ENCODE measurements at places on chromosomes 6 and 20.
A peak's percentile ranks its signal among the peaks of the same experiment; 100 is the strongest.

DNA sequence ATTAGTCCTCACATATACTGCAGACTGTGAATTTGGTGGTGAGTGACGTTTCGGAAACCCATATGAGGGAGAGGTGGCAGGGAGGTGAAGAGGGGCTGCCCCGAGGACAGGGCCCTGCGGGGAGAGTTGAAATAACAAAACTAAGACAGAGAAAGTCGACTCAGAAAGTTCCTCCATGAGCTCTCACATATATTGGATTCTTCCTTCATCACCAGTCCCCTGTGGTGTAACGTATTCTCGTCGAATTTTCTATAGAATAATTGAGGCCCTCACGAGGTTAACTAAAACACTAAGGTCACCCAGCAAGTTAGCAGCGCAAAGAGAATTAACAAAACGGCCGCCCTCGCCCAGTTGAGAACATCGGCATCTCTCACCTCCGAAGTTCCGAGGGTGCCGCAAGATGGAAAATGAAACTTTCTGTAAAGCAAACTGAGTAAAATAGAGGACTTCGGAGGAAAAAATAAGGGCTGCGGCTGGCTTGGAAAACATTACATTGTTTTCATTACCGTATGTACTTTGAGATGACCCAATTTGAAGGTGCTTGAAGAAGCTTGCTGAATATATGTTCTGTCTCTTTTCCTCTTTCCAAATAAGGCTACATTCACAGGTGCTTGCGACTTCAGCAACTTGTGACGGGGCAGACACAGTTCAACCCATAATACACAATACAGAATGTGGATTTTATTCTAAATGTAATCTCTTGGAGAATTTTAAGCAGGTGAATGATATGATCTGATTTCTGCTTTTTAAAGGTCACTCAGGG is 490.9 kb upstream of the JARID2 start:
- DNase-seq: no peak

DNA sequence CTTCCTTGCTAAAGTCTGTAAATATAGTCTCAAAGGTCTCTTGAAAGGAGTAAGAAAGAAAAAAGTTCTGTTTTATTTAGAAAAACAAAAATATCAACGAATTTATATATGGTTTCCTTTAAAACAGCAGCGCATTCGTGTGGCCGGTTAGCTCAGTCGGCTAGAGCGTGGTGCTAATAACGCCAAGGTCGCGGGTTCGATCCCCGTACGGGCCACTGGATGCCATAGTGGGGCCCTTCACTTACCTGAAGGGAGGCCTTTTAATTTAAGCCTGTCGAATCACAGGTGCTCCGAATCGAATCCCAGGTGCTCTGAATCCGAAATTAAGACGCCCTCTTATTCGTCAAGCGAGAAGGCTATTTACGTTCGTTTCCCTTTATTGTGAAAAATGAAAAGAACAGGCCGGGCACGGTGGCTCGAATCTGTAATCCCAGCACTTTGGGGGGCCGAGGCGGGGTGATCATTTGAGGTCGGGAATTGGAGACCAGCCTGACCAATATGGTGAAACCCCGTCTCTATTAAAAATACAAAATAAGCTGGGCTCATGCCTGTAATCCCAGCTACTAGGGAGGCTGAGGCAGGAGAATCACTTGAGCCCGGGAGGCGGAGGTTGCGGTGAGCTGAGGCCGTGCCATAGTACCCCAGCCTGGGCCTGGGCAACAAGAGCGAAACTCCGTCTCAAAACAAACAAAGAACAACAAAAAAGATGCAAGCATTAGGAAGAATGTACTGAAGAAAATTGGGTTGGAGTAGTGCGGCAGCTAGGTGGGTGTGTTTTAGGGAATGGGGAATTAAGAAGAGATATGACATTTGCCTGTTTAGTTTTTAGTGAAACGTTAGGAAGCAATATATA is 195.8 kb upstream of the ZNF184 start:
- peak; percentile 73 for DNase-seq

DNA sequence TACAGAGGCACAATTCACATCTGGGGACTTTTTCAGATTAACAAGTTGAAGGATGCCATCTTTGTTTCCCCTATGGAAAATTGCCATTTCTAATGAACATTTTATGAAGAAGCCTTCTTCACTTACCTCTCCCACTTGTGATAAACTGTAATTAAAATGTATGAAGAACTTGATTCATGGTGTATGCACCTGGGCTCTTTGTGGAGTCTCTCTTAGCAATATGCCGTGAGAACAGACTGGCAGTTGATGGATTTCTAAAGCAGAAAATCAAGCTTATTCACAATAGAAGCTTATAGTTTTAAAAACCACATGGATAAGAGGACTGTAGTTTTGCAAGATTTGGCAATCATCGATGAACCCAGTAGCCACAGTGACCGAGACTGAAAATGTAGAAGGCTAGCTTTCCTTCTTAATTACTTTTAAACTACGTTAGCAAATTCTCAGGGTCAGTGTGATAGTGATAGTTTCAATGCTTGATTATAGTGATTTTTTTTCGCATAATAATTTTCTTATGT is 270.6 kb downstream of the PRL start:
- DNase-seq: no peak

- DNase-seq: peak; percentile 42
Measured at GRCh38 chr6:69719602-69720193, 77.1 kb downstream of the LMBRD1 start.

- no peak for DNase-seq
Measured at GRCh38 chr20:38148328-38149102, 16.6 kb downstream of the TGM2 start.

DNA sequence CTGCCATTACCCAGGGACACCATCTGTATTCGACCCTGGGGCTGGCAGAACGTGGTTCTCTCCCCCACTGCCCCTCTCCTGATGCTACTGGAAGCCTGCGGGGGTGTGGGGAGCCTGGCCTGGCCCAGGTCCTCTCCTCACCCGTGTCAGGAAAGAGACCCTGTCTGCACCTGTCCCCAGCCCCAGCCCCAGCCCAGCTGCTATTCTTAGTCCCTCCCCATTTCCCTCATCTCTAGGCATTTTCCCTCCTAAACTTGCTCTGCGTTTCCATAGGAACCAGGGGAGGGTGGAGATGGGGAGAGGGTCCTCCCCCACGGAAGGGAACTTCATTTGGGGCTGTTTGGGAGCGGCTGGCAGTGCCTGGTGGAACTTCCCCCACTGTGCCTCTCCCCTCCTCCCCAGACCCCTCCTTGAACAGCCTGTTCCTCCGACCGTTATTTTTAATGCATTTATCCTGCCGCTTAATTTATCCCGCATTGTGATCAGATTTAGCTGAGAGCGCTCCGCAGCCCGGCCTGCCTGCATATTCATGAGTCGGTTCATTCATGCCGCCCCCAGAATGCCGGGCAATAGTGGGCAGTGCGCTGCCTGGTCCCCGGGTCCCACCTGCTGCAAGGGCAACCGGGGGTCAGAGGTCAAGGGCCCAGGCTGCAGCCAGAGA is 31.8 kb upstream of the DLGAP4 start:
- no peak for DNase-seq

- DNase-seq: peak; percentile 62
Measured at GRCh38 chr6:89368107-89368506, 15.6 kb upstream of the UBE2J1 start.

DNA sequence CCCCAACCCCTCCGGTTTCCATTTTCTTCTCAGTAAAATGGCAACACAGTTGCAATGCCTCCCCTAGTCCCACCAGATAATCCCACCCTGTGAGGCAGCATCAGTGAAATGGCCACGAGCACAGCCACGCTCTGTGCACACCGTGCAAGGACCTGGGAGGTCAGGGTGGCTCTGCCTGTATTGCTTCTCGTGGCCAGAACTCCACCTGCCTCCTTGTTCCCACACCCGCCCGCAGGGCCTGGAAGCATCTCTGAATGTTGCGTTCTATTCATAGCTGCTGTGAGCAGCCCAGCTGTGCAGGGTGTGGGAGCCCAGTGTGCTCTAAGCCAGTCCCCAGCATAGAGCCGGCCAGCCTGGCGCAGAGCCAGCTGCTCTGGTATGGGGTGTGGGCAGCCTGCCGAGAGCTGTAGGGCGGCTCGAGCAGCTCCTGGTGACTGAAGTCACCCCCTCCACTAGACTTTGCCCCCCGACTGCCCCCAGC is 161.1 kb downstream of the DLL1 start:
- no peak for DNase-seq

- DNase-seq: no peak
Measured at GRCh38 chr20:58971429-58971828, 9.6 kb upstream of the NELFCD start.

Data from fibroblast of mammary gland (primary cell).